Activated CD8-positive, alpha-beta memory T cell treated with anti-CD3 and anti-CD28 coated beads for 1 hour (primary cell): ENCODE measurements at places on chromosomes 5 and 9.

DNA sequence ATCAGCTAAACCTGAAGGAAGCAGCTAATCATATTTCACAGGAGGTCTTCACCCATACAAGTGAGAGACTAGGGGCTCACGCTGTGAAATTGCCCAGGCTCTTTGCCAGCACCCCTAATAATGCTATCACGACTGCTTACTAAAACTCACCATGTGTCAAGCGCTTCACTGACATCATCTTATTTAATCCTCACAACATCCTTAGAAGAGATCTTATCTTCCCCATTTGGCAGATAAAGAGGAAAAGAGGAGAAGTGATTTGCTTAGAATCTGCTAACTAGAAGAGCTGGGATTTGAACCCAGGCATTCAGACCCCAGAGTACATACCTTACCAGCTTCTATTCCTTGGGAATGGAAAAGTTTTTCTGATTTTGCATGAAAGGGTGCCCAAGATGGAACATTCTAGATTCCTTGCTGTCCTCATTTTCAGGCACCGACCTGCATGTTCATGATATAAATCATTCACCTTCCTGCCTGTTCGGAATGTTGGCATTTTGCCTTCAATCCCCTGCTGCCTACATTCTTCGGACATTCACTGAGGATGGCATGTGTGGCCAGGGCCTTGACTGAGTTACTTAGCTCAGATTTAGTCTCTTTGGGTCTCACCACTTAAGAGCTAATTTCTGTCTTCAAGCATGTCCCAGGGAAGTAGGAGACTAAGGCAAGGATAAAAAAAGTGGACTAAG lies 88.1 kb downstream of the SH3TC2 start:
- DNase-seq = no peak

GRCh38 chr9:115084709-115085108 lies 33.2 kb downstream of the TNC start:
- no peak for DNase-seq

GRCh38 chr9:5870691-5871090 lies 20.0 kb upstream of the MLANA start:
- no peak for DNase-seq

GRCh38 chr9:115808695-115809094 lies 344.9 kb upstream of the PAPPA start:
- no peak for DNase-seq

- no peak for DNase-seq
Observed at GRCh38 chr9:75432386-75432785, 344.1 kb downstream of the OSTF1 start.

DNA sequence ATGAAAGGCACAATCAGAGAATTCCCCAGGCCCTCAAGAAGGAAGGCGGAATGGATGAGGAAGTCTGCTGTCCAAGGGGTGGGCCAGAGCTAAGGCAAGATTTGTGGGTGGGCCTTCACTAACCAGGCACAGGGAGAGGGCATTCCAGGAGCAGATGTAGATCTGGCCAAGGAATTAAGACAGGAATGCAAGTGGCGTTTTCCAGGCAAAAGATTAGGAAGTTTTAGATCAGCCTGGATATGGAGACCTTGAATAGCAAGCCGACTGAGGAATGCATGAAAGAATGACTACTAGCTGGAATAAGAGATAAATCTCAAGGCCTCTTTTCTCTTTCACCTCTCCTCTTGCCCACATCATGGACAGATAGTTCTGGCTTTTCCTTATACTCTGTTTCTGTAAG lies 68.5 kb downstream of the GHR start:
- DNase-seq = no peak

- DNase-seq = no peak
Observed at GRCh38 chr9:10843151-10843550, 230.3 kb upstream of the PTPRD start.
